ENCODE measurements at places on chromosomes 7 and 10. TPM values are rescaled to one million over a fixed set of nuclear protein-coding genes. Genes with fewer than 3 reads are reported as not detected.

DNA sequence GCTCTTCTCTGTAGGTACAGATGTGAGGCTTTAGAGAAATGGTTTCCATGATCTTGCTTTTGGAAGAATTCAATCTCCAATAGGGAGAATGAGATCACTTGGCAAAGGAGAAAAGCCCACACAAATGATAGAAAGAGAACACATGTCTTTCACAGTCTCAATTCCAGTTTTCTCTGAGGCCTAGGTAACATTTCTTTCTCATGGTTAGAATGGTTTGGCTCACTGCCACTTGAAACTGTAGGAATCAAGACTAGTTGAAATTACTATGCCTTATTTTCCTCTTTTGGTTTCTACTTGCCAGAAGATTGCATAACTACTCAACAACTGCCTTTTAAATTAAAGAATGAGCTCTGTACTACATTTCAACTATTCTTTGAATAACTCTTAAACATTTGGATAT, 276.5 kb upstream of the TEX47 start:
- DNase-seq, result no peak

- DNase-seq, result no peak
These were observed 66.4 kb downstream of the INPP5A start for GRCh38 chr10:132603851-132604533.

- peak; percentile 75 for DNase-seq
These were observed 3.4 kb downstream of the PRKAG2 start for GRCh38 chr7:151873402-151873965.

- no peak for DNase-seq
These were observed 254.3 kb downstream of the GALNT17 start for GRCh38 chr7:71386152-71386785.

GRCh38 chr7:78955329-78955728, 498.1 kb downstream of the MAGI2 start:
- DNase-seq, result no peak

GRCh38 chr7:130298544-130299326, 5.8 kb downstream of the CPA4 start:
- DNase-seq, result no peak

DNA sequence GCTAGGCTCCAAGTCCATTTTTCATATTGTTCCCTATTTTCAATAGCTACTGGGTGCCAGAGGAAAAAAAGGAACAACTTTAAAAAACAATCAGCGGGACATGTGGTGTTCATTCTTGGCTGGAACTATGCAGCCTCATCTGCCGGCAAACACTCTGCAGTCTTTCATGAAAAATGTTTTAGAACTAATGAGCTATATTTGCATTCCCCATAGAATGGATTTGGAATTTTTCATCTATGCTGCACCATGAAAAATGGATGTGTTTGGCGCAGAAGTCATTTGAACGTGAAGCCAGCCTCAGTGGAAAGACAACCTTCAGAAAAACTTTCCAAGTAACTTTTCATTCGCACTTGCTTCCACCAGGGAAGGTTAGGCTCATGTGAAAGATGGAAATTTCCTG, 270.5 kb downstream of the SKAP2 start:
- no peak for DNase-seq

DNA sequence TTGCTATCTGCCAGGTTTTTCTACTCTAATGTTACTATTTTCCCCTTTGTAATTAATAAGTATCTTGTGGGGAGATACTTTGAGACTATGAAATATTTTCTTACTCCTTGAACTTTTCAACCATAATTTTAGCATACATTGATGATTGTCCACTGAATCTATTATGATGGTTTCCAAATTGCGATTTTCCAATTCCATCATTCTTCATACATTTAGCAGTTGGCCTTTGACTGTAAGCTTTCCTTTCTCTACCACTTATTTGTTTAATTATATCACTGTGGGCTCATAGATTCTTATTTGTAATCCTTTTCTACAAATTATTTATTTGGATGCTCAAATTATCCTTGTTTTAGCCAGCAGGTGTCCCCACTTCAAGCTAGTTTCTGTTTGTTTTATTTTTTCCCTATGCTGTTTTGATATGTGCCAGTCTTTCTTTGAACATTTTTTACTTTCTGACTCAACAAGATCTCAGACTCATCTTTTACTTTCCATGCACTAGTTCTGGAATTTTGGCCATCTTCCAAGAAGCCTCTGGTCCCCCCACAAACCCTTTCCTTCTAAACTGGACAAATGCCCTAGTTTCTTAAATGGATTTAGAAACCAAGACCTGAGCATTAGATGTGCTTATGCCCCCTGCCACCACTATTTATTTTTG, 11.4 kb upstream of the MRPS16 start:
- DNase-seq, result no peak

GRCh38 chr10:17802976-17803375, 6.2 kb upstream of the MRC1 start:
- DNase-seq, result no peak

DNA sequence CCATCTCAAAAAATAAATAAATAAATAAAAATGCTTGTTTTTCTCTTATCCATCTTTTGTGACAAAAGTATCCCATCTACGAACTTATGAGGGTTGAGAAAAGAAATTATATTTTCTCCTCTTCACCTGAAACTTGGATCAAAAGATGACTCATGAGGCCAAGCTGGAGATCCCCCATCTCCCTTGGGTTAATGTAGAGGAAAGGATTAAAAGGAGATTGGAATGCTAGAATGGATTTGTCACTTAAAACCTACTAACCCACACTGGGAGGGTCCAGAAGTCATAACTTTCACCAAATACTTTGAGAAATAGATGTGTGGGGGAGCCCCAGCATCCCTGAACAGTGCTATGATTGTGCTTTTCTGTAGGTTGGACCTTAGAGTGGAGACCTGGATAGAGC, 46.3 kb upstream of the PIK3CG start:
- no peak for DNase-seq

DNA sequence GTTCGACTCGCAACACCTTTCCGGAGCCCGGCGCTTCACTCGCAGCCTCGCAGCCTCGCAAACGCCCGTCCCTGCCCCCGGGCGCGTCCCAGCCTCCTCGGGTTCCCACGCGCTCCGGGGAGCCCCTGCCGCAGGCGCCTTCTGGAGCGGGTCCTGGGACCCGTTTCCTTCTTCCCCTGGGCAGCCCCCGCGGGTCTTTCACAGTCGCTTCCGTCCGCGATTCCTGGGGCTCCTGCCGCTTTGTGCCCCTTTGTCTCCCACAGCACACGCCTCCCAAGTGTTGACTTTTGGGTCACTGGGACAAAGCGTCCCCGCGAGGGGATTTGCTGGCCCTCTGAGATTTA, 140.7 kb downstream of the DYNC2I1 start:
- DNase-seq, result no peak

DNA sequence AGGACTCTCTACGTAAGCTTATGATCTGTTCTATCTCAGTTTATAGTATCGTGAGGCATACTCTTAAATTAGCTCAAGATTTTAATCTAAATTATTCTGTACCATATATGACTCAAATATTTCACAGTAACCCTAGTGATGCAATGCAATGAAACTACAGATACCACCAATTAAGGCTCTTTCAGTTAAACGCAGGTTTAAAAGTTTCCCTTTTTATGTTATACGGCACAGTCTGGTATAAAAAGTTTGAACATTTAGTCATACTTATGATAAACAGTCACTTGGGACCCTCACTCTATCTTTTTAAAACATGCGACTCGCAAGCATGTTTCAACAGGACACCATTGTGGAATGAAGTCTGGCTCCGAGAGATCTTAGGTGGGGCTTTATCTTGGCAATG, 107.2 kb downstream of the CDK6 start:
- no peak for DNase-seq

DNA sequence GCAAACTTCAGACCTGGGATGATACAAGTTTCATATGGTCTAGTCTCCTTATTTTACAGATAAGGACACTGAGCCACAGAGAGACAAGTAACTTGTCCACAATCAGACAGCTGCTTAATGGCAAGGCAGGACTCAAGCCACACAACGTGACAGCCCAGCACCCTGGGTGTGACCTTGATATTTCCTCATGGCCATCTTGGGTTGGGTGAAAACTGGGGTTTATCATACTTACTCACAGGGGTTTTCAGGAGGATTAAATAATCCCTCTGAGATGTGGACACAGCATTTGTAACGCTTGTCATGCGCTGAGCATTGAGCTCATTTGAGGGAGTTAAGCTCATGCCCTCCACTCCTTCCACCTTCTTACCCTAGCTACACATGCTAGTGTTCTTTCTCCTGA, 58.0 kb downstream of the ABLIM1 start:
- no peak for DNase-seq

- DNase-seq, result peak; percentile 78
These were observed 5.4 kb downstream of the LOXL4 start for GRCh38 chr10:98262571-98262970.

SLC26A5 gene
- polyA plus RNA-seq, result not detected

SLC18A3 gene
- not detected for polyA plus RNA-seq

ZC3HAV1 gene
- 2.8 TPM for polyA plus RNA-seq

TSPAN33 gene
- polyA plus RNA-seq, result 3.0 TPM

AKR1C2 gene
- polyA plus RNA-seq, result 12.9 TPM

PRLHR gene
- polyA plus RNA-seq, result not detected

AASS gene
- polyA plus RNA-seq, result 90.1 TPM

TMEM140 gene
- polyA plus RNA-seq, result 6.7 TPM

LRRC61 gene
- polyA plus RNA-seq, result 8.3 TPM

LIPJ gene
- polyA plus RNA-seq, result 0.03 TPM

SPDYE2B gene
- polyA plus RNA-seq, result not detected

LIPN gene
- polyA plus RNA-seq, result not detected

SBDS gene
- 154 TPM for polyA plus RNA-seq

PRKG1 gene
- 5.5 TPM for polyA plus RNA-seq

Measured in heart left ventricle (tissue), 16 donors.